ENCODE measurements at places on chromosomes 1 and 21. TPM values are rescaled to one million over a fixed set of nuclear protein-coding genes. Genes with fewer than 3 reads are reported as not detected.

DNA sequence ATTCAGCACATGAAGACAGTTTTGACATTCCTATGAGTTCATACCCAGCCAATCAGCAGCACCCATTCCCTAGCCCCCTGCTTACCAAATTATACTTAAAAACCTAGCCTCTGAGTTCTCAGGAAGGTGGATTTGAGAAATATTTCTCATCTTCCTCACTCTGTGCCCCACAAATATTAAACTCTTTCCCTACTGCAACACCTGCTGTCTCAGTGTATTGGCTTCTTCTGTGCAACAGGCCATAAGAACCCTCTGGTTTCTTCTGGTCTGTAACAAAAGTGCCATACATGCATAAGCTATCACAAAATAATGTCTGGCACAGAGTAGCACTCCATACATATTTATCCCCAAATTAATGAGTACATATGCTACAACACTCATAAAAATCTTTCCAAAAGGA is 387.4 kb upstream of the CAMK1G start:
- DNase-seq = no peak

GRCh38 chr1:206415942-206416341 is 54.3 kb upstream of the IKBKE start:
- no peak for DNase-seq

- no peak for DNase-seq
Measured at GRCh38 chr21:44371596-44371995, 18.2 kb downstream of the TRPM2 start.

GRCh38 chr1:233113009-233113879 is 162.8 kb downstream of the NTPCR start:
- DNase-seq = peak; percentile 78

- no peak for DNase-seq
Measured at GRCh38 chr1:23638786-23639241, 52.8 kb upstream of the RPL11 start.

DNA sequence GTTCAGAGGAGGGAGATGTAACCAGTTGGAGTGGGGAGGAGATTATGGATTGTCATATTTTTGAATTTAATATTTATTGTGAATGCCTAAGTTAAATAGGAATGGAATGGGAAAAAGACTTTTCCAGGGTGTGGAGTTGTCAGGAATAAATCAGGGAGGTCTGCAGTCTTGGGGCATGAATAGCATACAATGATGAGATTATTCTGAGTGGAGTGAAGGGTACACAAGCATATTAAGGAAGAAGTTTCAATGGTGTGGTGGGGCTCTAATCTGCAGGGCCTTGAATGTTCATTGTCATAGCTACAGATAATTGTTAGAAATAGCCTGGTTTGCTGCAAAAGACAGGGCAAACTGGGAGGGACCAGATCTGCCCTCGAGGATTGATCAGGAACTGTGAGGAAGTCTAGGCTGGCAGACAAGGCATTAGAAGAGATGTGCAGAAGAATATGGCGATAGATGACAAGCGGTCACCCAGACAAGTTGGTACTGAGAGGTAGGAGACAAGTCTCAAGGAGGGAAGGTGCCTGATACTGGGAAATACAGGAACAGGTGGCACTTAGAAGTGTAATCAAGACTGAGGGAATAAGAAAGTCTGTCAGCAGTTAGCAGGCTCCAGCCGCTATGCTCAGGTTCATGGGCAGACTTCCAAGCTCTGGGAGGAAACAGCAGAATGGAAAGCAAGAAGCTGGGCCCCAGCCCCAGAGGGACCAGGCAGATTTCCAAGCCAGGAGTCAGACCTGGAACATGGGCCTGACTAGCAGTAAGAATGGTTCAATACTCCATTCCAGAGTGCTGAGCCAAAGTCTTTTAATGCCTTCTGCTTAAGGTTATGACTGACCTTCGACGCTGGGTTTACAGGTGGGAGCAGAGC is 20.9 kb upstream of the RGL1 start:
- peak; percentile 68 for DNase-seq

The FCRL6 gene
- total RNA-seq = not detected

The RNF223 gene
- total RNA-seq = not detected

DNA sequence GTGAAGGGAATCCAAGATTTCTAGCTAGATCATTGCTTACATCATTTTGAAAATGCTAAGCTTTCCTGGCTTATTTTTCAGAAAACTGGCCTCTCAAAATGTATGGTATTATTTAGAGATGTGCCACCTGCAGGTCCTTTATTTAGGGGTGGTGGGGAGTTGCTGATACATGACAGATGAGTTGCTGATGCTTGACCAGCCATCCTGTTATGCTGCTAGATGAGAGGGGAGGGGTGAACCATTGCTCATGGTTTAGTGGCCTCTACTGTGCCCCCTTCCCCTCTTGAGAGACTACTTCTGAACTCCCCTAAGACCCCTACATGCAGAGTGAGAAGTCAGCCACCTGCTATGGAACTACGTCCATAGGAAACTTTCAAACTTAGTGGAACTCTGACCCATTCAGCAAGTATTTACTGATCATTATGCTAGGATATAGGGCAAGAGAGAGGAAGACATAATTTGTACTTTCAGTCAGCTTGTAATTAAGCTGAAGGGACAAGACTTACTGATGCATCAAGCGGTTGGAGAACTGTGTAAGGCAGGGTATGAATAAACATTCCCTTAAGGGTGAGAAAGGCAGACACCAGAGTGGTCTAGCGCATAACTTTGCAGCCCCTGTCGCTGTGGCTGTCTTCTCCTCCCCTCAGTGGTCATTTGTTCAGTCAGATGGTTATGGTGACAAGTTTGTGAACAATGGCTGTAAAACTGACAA is 34.6 kb downstream of the SLAMF6 start:
- DNase-seq = no peak

DNA sequence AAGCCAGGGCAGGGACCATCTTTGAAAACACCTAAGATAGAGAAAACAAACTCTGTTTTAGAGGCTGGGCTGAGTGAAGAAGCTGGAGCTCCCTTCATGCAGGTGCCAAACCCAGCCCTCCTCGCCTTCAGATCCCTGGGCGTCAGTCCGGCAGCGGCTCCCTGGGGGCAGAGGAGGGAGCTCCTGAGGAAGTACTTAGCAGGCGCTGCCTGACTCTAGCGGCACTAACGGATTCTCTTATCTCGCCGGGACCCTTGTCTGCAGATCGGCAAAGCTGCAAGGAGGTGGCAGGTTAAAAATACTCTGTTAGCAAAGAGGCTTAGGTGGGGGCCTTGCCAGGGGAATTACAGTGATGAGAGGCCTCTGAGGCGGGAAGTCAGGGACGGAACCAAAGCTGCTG is 79.6 kb downstream of the PLXNA2 start:
- DNase-seq = no peak

The CENPF gene
- total RNA-seq = 68.2 TPM

- DNase-seq = no peak
Measured at GRCh38 chr1:93235261-93235660, 54.7 kb downstream of the CCDC18 start.

The VWA5B1 gene
- total RNA-seq = not detected

DNA sequence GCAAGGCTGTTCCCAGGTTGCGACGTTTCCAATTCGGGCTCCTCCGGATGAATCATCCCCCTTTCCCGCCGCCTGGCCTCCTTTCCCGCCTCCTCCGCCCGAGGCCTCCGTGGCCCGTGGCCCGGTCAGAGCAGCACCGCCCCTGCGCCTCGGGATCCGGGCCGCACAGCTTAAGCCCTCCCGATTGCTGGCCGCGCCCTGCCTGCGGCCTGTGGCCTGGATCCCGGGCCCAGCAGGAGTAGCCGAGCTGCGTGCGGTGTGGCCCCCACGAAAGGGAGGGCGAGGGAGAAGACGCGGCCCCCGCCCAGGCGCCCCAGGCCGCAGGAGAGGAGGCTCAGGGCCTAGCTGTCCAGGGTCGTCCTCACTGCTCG is 1.0 kb downstream of the TMEM200B start:
- no peak for DNase-seq

DNA sequence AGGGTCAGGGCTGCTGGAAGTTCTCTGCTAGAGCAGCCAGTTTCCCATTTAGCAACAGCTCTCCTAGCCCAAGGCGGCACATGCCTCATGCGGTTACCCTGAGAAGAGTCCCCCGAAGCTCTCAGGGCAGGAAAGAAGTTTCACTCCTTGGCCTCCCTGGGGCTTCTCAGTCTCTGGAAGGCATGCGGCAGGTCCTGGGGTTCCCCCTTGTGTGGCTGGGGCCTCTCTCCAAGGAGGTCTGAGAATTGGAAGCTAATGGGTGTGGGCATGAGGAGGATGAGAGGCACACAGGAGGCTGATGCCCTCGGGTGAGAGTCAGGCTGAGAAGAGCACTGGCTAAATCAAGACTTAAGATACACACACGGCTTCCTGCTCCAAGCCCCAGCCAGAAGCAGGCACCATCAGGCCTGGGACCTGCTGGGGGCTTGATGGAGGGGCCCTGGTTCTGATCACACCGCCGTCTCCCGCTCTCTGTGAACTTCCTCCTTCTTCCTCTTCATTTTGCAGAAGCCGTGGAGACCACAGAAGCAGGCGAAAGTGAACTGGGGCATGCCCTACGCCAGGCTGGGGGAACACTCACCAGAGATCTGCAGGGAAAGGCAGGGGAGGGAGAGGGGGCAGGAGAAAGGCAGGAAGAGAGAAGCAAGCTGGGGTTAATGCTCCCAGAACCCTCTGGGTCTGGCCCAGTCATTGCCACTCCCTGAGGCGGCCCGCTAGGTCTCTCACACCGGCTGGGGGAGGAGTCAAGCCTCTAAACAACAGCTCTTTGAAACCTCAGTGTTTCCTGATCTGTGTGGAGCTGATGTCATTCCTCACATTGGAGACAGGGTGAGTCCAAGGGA is 15.1 kb downstream of the BLACAT1 start:
- DNase-seq = peak; percentile 10

- DNase-seq = no peak
Measured at GRCh38 chr1:110554871-110555801, 36.2 kb upstream of the KCNA10 start.

DNA sequence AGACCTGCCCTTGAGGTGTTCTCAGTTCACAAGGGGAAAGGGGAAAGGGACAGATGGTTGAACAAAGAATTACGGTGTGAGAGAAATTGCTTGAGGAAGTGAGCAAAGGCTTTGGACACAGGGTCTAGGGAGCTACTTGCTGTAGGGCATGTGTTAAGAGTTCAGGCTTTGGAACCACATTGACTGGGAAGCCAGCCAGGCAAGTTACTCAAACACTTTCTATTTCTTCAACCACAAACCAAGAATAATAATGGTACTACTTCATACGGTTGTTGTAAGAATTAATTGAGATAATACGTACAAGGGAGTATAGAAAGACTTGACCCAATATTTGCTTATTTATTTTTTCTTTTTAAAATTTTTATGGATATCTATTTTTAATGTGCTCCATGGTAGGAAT is 26.6 kb downstream of the AK4 start:
- DNase-seq = no peak

- DNase-seq = no peak
Measured at GRCh38 chr21:37936010-37936785, 19.9 kb upstream of the KCNJ6 start.

GRCh38 chr1:245645894-245646293 is 491.1 kb downstream of the KIF26B start:
- no peak for DNase-seq

The PADI2 gene
- not detected for total RNA-seq

GRCh38 chr1:1282998-1283397 is 2.8 kb downstream of the SCNN1D start:
- no peak for DNase-seq

The PGBD5 gene
- total RNA-seq = 0.07 TPM

GRCh38 chr21:21332492-21332891 is 334.3 kb downstream of the NCAM2 start:
- DNase-seq = no peak

The OPN3 gene
- total RNA-seq = 18.3 TPM

DNA sequence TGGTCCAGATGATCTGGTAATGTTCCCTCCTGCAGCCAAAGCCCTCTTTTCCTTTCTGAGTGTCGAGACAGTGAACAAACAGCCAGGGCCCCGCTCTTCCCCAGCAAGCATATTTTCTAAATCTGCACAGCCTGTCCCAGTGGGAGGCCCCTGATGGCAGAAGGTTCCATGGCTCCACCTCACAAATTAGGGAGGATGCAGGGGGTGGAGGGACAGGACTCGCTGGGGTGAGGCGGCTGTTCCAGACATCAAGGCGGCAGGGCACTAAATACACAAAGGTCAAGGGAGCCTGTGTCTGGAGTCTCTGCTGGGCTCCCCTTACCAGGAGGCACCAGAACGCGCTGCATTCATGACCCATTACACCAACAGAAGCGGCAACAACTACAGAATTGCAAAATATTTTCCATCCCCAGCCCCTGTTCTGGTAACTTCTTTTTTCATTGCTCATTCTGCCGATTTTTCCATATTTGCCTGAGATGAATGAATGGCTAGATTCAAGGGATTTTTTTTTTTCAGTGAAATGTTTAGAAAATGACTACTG is 27.0 kb upstream of the PRELP start:
- no peak for DNase-seq

GRCh38 chr1:236067854-236068454 is 3.1 kb upstream of the NID1 start:
- DNase-seq = no peak

GRCh38 chr1:1857096-1857703 is 33.7 kb downstream of the GNB1 start:
- DNase-seq = no peak

DNA sequence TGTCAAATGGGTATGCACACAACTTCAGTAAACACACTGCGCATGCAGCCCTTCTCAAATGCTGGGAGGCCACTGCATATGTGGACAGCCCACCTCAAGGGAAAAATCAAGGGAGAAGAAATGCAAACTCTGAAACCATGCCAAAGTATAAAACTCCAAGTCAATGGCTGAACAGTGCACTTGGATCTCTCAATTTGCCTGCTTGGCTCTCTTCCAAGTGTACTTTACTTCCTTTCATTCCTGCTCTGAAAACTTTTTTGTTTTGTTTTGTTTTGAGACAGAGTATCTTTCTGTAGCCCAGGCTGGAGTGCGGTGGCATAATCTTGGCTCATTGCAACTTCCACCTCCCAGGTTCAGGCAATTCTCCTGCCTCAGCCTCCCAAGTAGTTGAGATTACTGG is 18.8 kb upstream of the COP1 start:
- no peak for DNase-seq

The S100A7 gene
- total RNA-seq = not detected

DNA sequence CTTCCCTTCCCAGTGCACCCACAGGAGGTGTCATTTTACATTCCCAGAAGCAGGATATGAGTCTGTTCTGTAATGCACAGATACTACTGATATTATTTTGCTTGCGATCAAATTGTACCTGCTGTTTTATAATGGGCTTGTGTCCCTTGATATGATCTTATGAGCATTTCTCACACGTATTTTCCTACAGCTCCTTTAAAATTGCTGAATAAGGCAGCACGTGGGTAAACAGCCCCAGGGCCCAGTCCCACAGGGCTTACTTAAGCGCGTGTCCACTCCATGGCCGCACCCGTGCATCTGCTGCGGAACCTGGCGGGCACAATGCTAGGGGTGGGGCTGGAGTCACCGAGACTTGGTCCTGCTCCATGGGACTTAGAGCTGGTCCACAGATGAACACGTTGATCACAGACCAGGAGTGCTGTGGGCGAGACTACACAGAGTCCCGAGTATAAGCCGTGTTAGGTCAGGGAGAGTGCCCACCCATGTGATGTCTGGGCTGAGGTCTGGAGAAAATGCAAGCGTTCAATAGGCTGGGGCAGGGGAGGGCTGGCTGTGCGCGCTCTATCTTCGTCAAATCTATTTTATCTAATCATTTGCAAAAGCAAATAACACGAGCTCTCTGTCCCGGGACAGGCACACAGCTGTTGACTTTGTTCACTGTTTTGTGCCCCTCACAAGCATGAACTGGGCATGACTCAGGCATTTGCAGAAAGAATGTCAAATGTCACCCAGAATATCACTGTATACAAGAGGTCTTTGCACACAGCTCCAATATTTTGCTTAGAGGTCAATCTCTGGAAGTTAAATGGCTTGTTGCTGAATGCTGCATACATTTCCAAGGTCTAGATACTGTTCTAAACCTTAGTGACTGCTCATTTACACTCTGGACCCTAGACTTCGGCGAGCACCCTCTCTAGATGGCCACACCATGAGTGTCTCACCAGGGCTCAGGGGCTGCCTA is 119.3 kb downstream of the CRYAA start:
- no peak for DNase-seq
